Smooth muscle cell of trachea (primary cell): ENCODE measurements at places on chromosomes 5 and 9. TPM values are rescaled to one million over a fixed set of nuclear protein-coding genes. Genes with fewer than 3 reads are reported as not detected.

Gene NUTM2F
- total RNA-seq, result not detected in 2 replicates

Gene GOLM1
- 50.2 and 54.6 TPM in 2 replicates for total RNA-seq

Gene PCDHB9
- total RNA-seq, result under 0.01 and 0.17 TPM in 2 replicates

Gene PCDHA13
- total RNA-seq, result under 0.01 TPM in 2 replicates

Gene TXNDC8
- total RNA-seq, result 1.9 TPM in 1 of 2 replicates, not detected in the other

Gene GPR107
- 31.1 and 37.2 TPM in 2 replicates for total RNA-seq

Gene HTR1A
- not detected in 2 replicates for total RNA-seq

Gene CCNO
- 0.17 TPM in 1 of 2 replicates, not detected in the other for total RNA-seq

Gene C5orf52
- not detected in 2 replicates for total RNA-seq

Gene GARIN3
- not detected in 2 replicates for total RNA-seq

Gene INSL4
- not detected in 2 replicates for total RNA-seq

Gene UBE2R2
- 18.7 and 28.2 TPM in 2 replicates for total RNA-seq

Gene FOXD4
- 0.17 TPM in 1 of 2 replicates, not detected in the other for total RNA-seq

Gene TEK
- total RNA-seq, result 6.4 and 9.3 TPM in 2 replicates

Gene MACIR
- 7.7 and 7.9 TPM in 2 replicates for total RNA-seq

Gene ABO
- total RNA-seq, result not detected in 2 replicates

Gene CCL28
- total RNA-seq, result 1.3 and 2.9 TPM in 2 replicates

Gene PCDHGA5
- total RNA-seq, result 2.8 and 3.5 TPM in 2 replicates

Gene CCIN
- 1.7 and 2.6 TPM in 2 replicates for total RNA-seq

Gene SEMA5A
- 11.7 and 12.5 TPM in 2 replicates for total RNA-seq

Gene NRARP
- 0.29 and 0.33 TPM in 2 replicates for total RNA-seq

Gene IFNA2
- total RNA-seq, result not detected in 2 replicates

Gene PTRH1
- total RNA-seq, result 15.0 and 19.0 TPM in 2 replicates

Gene KCNMB1
- not detected in 2 replicates for total RNA-seq

Gene SLC44A1
- 86.5 and 87.8 TPM in 2 replicates for total RNA-seq

Gene C9orf153
- 0.15 and 0.50 TPM in 2 replicates for total RNA-seq

Gene ITK
- not detected in 2 replicates for total RNA-seq

Gene PPP2R2B
- 0.17 TPM in 1 of 2 replicates, not detected in the other for total RNA-seq

Gene LCN15
- total RNA-seq, result under 0.01 TPM in 1 of 2 replicates, not detected in the other

Gene COX7C
- total RNA-seq, result 132 and 256 TPM in 2 replicates

Gene HRH2
- not detected in 2 replicates for total RNA-seq
